GM23338 (cell line): ENCODE measurements at places on chromosomes 16 and 17. TPM values are rescaled to one million over a fixed set of nuclear protein-coding genes. Genes with fewer than 3 reads are reported as not detected.

CLDN6 gene
- 961 and 1,028 TPM in 2 replicates for total RNA-seq

C1QL1 gene
- total RNA-seq: 4.9 and 14.4 TPM in 2 replicates

RPS15A gene
- total RNA-seq: 1,984 and 2,171 TPM in 2 replicates

DNA sequence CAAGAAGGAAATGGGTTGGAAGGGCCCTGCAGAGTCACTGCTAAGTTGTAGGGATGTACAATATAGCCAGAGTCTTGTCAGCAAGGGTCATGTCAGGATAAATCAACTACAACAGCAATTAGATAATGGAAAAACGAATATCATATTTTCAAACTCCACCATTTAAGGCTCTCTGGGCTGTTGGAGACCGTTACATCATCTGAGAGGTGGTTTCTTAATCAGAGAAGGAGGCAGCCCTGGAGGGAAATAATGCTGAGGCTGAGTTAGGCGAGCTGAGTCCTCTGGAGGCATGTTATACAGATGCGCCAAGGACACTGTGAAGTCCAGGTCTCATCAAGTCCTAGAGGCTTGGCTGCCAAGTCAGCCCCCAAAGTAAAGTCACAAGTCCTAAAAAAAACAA, 30.3 kb downstream of the LYRM9 start:
- no peak for DNase-seq

DNA sequence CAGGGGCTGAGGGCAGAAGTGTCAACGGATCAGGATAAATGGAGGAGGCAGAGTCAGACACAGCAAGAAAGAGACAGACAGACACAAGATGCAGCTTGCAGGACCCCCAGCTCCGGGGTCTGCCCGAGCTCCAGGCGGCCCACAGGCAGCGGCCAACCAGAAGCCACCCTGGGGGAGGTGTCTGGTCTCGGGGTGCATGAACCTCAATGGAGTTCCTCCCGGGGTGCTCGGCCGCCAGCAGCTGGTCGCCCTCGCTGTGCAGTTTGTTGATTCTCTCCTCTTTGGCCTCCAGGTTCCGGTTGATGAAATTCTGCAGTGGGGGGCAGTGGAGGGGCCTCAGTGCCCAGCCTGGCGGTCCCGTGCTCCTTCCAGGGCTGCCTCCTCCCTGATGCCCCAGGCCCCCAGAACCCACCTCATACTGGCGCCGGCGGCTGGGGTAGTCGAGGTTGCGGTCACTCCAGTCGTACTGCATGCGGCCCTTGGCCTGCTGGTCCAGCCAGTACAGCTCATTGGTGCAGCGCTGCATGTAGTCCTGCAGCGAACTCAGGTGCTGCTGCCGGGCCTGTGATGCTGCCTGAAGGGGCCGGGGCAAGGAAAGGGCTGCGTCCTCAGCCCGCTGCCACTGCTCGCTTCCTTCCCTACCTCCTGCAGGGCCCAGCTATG, 38.0 kb downstream of the PPL start:
- no peak for DNase-seq

- no peak for DNase-seq
These were observed 186.0 kb downstream of the COPRS start for GRCh38 chr17:31673076-31673475.

GRCh38 chr17:6544011-6544370, 12.4 kb downstream of the PITPNM3 start:
- no peak for DNase-seq

- no peak for DNase-seq
These were observed 729.7 kb upstream of the GOT2 start for GRCh38 chr16:59463776-59464175.

DNA sequence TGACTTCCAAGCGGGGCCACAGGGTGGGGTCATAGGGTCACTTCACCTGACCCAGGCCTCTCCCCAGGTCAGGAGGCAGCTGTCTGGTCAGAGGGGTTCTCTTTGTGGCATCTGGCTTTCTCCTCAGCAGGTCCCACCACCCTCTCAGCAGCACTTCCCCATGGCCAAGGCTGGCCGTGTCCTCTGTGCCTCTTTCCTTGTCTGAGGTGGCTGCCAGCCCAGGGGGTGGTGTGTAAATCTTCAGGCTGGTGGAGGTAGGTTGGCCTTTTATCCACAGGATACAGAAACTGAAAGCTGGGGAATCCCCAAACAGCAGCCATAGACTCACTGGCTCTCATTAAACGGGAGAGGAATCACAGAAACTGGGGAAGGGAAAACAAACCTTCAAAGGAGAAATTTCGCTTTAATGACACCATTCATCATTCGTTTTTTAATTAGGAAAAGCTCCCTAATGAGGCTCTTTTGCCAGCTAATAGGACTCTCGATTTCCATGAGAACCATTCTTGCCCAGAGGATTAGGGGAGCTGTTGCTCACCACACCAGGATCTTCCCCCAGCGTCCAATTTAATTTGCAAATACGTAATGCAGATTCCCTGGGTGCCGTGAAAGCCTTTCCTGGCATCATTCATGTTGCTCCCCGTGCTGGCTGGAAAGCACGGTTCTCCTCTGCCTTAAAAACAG, 18.0 kb downstream of the C17orf75 start:
- no peak for DNase-seq

- no peak for DNase-seq
These were observed 69.8 kb downstream of the TMEM100 start for GRCh38 chr17:55652825-55653224.

DNA sequence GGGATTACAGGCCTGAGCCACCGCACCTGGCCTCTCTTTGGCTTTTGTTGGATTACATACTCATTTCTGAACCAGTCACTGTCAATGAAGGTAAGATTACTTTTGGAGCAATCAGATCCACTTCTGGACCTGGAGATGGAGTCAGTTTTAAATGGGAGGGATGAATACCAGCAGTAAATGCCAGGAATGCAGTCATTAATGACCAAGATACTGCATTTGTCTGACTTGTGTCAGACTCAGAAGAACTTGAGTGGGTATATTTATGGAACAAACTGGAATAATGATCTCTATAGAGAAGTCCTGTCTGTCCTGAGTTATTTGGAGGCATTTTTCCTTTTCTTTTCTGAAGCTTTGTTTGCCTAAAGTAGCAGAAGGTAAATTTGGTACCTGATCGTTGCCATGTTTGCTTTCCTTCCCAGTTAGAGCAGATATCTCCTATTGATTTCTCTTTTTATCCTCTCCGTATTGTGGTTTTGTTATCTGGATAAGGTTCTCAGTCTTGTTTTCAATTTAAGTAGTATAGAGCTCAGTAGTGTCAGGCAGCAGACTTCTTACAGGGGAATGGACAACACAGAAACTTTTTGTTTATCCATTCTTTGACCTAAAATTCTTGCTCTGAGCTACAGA, 10.7 kb downstream of the NLK start:
- no peak for DNase-seq
